ENCODE measurements at places on chromosomes 4 and X. TPM values are rescaled to one million over a fixed set of nuclear protein-coding genes. Genes with fewer than 3 reads are reported as not detected.

Gene EGF
- not detected for total RNA-seq

Gene SLC25A31
- not detected for total RNA-seq

Gene ETDB
- not detected for total RNA-seq

Gene UGT2A3
- total RNA-seq = not detected

Gene MAGEA2B
- total RNA-seq = not detected

Gene NDNF
- total RNA-seq = not detected

Gene IQSEC2
- total RNA-seq = 0.78 TPM

Gene TMEM154
- total RNA-seq = 10.0 TPM

Gene PLCXD1
- 18.3 TPM for total RNA-seq

Gene BEX4
- total RNA-seq = 54.3 TPM

Gene FAT1
- total RNA-seq = not detected

Gene SCML2
- total RNA-seq = 0.33 TPM

Gene SYNPO2
- 0.25 TPM for total RNA-seq

Gene REST
- total RNA-seq = 60.7 TPM

Gene AR
- not detected for total RNA-seq

Gene TAF7L
- not detected for total RNA-seq

Gene HTT-AS
- total RNA-seq = not detected

Gene CORIN
- not detected for total RNA-seq

Gene SLITRK2
- total RNA-seq = not detected

Gene POU4F2
- total RNA-seq = not detected

Gene RAB33B
- total RNA-seq = 22.0 TPM

Gene HGFAC
- total RNA-seq = not detected

Gene ADAM29
- not detected for total RNA-seq

Gene CLGN
- total RNA-seq = not detected

Gene ARMCX5
- 14.7 TPM for total RNA-seq

Gene RRH
- not detected for total RNA-seq

Measured in CD8-positive, alpha-beta T cell (primary cell).